ENCODE measurements at places on chromosomes 2 and 18.

- DNase-seq = no peak
Observed at GRCh38 chr18:25348386-25349130, 3.4 kb downstream of the ZNF521 start.

- no peak for DNase-seq
Observed at GRCh38 chr2:106562268-106563186, 75.4 kb downstream of the CD8B2 start.

GRCh38 chr2:82182270-82182669, 1877.7 kb upstream of the LRRTM1 start:
- no peak for DNase-seq

DNA sequence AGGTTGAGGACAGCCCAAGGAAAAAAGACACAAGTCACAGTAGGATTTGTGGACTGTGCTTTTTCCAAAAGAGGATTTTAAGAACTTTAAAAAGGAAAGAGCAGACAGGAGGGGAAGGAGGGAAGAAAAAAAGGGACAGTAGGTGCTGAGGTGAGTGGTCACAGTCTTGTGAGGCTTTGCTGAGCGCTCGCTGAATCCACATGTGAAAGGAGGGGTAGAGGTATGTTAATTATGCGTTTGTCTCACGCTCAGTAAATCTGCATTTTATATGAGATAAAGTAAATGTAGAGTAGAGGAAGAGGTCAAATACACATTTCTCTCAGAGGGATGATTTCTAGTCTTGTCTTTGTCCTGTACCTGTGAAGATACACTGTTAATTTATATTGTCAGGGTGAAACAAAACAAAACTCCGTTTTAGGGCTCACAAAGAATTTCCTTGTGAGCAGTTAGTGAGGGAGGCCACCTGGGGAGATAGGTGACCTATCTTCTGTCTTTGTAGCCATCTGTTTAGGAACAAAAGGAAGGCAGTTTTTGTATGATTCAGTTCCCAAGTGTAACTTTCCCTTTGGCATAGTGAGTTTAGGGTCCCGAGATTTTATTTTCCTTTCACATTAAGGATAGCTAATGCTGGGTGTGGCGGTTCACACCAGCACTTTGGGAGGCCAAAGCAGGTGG, 25.3 kb downstream of the GNAL start:
- no peak for DNase-seq

GRCh38 chr2:72747344-72747743, 78.5 kb downstream of the EXOC6B start:
- DNase-seq = no peak

GRCh38 chr2:222796413-222797103, 64.3 kb upstream of the ACSL3 start:
- DNase-seq = no peak

- no peak for DNase-seq
Observed at GRCh38 chr2:85154048-85154753, 21.0 kb downstream of the TCF7L1 start.

- DNase-seq = peak; percentile 25
Observed at GRCh38 chr2:199556527-199557285, 99.0 kb upstream of the SATB2 start.

DNA sequence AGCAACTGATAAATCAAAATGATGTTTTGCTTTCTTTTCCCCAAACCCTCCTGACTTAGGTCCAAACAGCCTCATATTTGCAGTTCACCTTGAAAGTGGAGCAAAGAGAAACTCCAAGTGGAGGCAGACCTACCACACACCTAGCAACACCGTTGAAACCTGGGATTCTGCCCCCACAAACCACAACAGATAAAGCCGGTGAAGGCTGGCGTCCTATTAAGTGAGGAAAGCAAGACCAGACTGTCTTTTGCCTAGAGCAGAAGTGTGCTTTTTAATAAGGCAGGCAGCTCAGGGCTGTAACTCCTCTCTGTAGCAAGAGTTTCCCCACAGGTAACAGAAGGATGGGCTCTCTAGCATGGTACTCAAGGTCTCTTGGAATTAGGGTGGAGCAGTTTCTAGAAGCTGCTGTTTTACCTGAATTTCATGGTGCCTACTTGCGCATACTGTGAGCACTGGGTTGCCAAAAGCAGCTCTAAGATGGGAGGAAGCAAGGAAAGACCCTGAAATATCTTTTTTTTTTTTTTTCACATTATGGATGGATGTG, 336.9 kb downstream of the BCL11A start:
- DNase-seq = no peak

DNA sequence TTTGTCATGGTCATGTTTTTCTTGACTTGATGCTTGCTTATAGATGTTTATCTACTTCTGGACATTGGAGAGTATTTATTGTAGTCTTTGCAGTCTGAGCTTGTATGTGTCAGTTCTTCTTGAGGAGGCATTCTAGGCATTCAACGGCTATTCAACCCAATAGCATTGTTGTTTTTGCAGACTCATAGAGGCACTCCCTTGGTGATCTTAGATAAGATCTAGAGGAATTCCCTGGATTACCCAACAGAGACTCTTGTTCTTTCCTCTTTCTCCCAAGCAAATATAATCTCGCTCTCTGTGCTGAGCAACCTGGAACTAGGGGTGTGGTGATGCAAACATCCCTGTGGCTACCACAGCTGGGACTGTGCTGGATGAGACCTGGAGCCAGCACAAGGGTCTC, 40.4 kb downstream of the SYT4 start:
- DNase-seq = no peak

- DNase-seq = no peak
Observed at GRCh38 chr18:8386669-8387380, 222.4 kb upstream of the RAB12 start.

GRCh38 chr2:60383401-60384143, 169.9 kb downstream of the BCL11A start:
- DNase-seq = no peak

GRCh38 chr2:152097801-152098495, 896 bp downstream of the CACNB4 start:
- peak; percentile 58 for DNase-seq

DNA sequence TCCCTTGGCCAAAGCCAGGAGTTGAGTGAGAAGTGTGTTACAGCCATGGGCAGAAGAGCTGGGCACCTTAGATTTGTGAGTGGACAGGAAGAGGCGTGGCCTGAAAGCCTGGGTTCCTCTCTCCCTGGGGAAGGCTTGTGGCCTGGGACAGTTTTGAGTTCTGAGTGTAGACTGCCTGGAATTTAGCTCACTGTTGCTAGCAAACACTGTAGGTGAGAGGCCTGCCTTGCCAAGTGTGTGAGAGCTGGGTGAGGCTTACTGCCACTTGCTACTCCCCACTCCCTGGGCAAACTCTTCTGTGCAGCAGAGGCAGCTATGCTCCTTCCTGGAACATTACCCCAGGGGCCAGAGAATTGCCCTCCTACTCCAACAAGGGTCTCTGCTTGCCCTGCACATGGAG, 150.0 kb upstream of the GALNT5 start:
- DNase-seq = no peak

DNA sequence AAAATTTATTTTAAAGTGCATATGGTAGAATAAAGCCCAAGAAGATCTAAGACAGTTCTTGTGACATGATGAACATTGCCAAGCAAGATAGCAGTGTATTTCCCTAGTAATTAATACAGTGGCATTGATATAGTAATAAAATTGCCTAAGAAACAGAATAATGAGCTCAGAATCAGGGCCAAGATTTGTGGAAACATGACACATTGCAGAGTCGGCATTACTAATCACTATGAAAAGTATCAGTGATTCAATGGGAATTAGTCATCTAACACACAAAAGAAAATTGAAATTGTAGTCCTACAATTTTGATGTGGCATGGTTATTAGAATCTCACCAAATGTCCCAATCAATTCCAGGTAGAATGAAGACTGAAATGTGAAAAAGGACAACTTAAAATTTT, 243.0 kb upstream of the CYRIA start:
- no peak for DNase-seq

DNA sequence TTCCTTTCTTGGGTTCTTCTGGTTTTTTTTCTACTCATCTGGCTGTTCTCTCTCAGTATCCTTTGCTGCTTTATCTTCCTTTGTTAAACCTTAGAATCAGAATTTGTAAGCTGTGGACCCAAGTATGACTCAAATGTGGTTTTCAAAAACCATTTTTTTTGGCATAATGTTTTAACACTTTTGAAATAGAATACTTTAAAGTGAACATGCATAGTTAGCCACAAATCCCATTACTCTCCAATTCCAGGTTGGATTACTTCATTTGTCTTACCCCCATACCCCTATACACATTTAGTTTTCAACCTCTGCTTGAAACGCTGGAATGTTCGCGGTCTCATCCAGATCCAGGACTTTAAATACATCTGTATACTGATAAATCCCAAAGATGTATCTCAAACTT, 29.1 kb downstream of the ALMS1 start:
- DNase-seq = no peak

DNA sequence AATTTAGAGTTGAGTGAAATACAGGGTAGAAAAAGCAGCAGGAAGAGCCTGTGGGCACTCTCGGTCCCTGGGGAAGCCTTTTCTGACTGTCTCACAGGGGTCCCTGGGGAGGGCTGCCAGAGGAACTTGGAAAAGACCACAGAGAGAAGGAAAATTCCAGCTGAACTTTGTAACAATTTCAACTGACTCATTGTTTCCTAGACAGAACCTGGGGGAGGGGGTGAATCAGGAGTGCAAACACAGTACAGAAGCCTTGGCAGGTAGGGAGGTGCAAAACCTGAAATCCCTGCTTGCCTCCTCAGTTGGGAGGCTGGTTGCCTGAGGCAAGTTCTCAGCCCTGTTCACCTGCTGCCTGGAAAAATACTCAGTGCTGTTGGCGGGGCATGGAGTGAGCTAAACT, 106.8 kb downstream of the GRB14 start:
- no peak for DNase-seq

GRCh38 chr2:105489168-105489878, 90.5 kb upstream of the FHL2 start:
- DNase-seq = no peak

DNA sequence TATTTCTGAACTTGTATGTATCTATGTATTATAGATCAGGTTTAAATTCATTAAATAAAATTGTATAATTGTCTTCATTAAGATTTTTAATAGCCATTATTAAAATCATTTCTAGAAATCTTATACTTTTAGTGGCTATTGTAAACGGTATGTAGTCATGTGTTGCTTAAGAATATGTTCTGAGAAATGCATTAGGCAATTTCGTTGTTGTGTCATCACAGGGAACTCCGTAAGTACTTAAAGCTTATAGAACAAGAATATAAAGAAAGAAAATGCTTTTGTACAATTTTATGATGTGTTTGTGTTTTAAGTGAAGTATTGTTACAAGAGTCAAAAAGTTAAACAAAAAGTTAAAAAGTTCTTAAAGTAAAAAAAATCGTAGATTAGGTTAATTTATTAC, 765.8 kb downstream of the METTL4 start:
- DNase-seq = no peak

DNA sequence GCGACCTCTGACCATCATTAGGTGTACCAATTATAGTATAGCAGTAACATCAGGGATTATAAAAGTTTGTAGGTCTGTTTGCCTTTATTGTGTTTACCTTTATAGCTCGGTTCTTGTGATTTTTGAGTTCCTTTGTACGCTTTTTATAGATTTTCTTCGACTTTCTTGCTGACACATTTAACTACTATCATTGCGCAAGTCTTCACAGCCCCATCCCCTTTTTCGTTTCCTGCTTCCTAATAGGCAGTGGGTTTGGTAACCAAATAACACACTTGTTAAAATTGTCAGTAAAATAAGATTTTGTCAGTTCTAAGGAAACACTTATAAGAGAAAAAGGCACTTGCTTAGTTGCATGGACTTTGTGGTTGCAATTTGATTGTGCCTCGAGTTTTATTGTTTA, 541.5 kb downstream of the LRP1B start:
- no peak for DNase-seq

DNA sequence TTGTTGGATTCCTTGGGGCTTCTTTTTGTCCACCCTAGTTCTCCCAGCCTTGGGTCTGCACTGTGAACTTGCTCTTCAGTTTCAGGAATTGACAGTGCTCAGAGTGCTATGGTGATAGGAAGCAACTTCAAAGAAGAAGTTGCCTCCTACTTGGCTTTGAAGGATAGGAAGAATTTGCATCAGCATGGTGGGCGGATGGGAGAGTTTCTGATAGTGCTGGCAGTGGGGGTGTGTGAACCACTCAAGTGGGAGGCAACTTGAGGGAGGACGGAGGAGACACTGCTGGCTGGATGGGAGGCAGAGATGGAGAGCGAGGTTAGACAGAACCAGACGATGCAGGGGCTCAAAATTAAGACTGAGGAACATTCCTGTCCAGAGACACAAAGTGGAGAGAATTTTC, 164.4 kb upstream of the SKOR2 start:
- DNase-seq = no peak

DNA sequence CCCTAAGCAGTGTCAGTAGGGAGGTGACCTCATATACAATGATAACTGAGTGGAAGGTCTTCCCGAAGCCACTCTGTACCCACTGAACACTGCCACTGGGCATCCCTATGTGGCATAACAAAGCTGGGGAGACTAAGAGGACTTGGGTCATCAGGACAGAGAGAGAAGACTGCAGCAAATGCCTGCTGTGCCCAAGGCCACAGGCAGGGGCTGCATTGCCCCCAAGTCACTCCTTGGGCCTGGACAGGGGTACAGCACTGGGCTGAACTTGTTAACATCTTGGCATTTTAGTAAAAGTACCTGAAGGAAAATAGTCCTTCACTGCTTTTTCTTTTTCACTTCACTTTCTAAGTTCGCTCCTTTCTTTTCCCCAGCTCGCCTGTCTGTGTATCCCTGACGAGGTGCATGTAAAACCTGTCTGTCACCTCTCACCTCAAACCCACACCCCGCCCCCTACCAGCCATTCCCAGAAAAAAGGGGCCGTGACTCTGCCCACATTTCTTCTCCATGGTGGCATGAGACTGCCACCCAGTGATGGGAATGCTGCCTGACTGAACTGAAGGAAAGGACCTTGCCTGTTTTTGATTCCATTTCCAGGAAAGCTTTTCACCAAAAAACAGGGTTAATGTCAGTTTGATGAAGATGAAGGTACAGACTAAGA, 62.9 kb downstream of the MTHFD2 start:
- DNase-seq = peak; percentile 68

- DNase-seq = no peak
Observed at GRCh38 chr2:68091439-68092034, 28.7 kb upstream of the C1D start.

DNA sequence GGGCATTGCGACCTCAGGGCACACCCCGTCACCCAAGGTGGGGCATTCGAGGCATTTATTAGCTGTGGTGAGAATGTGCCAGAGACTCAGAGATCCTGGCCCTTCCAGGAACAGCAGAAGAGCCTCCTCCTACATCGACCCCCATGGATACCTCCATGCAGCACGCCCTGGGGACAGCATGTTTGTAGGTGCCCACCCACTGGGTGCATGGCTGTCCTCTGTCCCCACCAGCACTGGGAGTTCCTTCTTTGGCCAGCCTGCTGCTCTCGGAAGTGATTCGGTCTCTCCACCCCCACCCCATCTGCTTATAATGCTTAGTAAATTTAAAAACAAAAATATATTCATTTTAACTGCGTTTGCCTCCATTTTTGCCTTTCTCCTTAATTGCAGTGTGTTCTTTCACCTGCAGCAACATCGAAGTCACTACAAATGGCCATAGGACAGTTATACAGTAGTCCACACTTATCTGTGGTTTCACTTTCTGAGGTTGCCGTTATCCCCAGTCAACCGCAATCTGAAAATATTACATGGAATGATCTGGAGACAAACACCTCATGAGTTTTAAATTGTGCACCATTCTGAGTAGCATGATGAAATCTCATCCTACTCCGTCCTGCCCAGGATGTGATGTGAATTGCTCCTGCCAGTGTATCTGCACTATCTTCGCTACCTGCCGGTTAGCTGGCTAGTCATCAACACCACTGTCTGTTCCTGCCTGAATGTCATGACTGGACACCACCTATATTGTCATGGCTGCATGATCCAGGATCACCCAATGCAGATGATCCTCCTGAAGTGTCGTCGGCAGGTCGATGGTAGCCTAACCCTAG, 29.6 kb upstream of the ZCCHC2 start:
- no peak for DNase-seq

Data from AG20443 (cell line).